Activated T-helper 9 cell treated with anti-CD3 and anti-CD28 coated beads, Interleukin-2, amount 50 U/mL, for 16 hours (primary cell): ENCODE measurements at places on chromosomes 3 and 15.

DNA sequence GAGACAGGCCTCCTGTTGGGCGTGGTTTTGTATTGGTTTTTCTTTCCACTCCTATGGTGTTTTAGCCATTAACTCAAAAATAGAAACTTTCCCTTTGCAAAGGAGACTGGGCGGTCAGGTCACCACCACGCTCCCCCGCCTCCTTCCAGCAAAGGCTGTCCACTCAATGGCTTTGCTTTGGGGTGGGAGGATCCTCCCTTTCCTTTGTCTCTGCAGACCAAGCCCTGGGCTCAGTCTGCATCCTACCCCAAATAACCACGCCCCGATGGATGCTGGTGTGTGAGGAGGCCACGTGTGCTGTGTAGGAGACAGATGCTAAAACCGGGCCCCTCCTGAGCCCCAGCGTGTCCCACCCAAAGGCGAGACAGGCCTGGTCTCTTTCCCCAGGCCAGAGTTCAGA lies 68.5 kb downstream of the GRIP2 start:
- DNase-seq, result no peak

DNA sequence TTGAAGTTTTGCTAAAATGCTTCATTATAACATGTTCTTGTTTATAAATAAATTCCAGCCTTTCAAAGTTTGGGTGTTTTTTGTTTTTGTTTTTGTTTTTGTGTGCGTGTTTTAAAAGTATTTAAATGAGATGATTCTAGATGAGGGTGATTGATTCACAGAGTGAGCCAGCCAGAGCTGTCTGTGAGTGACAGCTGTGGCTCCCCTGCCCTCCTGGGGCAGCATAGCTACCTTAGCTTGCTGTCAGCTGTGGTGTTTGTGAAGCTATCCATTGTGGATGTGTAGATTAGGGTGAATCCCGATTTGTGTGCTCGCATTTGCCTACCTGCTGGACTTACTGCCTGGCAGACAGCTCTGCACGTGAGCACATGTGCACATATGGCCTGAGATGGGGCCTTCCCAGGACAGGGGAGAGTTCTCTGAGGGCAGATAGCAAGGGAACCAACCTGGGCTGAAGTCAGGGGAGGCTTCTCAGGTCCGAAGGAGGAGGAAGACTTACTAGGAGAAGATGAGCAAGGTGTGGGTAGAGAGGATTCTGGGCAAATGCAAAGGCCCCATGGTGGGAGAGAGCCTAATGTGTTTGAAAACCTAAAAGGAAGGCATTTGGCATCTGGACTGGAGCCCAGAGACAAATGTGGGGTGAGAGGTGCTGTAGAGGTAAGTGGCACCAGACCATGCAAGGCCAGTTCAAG lies 124.2 kb downstream of the EEFSEC start:
- no peak for DNase-seq

DNA sequence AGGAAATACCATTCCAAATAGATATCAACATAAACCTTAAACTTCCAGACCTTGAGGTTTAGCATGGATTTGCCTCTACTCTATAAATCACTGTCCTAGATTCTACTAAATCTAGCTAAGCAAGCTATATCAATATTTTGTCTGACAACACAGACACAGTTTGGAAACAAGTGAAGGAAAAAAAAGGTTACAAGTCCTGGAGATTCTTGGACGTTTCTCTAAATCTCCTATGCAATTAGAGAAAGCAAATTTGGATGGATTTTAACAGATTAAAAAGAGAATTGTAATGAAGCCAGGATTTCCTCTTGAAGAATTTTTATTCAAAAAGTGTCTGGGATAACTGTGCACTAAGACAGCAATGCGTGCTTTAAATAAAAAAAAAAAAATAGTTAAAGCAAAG lies 441.1 kb upstream of the DPH6 start:
- DNase-seq, result no peak

DNA sequence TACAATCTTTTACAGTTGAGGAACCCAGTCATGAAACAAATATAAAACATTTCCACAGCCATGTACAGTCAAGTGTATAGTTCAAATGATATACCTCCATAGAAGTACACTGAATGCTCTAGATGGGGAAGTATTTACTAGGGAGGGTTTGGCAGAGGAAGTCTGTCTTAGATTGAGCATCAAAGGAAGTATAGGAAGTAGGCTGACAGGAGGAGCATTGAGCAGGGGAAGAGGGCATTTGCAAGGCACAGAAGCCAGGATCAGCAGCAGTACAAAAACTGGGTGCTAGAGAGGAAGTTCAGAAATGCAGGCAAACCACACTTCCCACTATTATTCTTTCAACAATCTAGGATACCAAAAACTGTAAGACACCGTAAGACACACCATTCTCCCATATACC lies 122.6 kb downstream of the ANO10 start:
- DNase-seq, result no peak

DNA sequence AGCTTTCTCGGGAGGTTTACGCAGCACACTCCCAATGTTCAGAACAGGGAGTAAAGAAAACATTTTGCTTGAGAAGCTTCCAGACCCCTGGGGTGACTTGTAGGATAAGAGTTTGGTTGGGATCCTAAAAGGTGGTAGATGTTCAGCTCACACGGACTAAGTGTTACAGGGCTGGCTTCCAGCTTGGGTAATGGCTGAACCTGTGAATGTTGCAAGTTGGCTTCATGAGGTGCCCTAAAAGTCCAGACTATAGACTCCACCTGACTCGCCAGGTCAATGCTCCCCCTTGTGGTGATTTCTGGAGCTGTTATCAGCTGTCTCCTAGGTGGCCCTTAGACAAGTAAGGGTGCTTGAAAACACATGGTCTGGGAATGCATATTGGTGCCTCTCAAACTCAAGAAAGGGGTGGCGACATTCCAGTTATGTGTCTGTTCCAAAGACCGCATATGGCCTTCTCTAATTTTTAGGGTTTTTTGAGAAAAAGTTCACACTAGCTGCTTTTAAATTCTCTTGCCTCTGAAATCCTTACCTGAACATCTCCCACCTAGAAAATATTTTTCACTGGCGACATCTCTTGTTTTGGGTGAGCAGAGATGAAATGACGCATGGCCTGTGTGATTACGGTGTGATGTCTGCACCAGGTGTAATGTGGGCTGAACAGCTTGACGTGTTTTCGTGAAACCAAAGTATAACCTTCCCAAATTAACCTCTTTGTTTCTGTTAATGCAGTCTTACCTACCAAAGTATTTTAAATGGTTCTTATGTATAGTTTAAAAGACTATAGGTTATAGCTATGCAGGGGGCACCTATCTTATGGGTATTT lies 175.7 kb upstream of the KBTBD8 start:
- DNase-seq, result peak; percentile 37

DNA sequence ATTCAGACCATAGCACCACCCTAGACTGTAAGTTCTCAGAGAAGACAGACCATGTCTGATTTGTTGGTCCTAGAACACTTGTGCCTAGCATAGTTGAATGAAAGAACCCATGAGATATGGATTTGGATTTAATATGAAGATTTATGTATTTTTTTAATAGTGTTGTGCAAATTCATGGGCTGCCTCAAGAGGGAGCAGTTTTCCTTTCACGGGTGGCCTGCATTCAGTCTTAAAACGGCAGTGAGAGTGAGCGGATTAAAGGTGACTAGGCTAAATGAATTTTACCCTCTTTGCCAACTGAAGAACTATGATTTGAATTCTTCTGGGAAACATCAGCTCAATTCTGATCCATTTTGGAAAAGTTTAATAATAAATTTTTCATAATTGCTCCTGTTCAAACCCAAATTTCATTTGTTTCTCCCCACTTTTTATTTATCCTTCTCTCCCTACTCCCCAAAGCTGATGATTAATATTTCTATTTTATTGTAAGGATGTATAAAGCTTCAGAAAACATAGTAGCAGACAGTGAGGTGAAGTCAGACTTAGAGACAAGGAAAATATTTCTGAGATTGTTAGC lies 67.3 kb downstream of the MORC1 start:
- DNase-seq, result no peak

GRCh38 chr15:89912145-89912673 lies 543 bp downstream of the ARPIN start:
- no peak for DNase-seq

DNA sequence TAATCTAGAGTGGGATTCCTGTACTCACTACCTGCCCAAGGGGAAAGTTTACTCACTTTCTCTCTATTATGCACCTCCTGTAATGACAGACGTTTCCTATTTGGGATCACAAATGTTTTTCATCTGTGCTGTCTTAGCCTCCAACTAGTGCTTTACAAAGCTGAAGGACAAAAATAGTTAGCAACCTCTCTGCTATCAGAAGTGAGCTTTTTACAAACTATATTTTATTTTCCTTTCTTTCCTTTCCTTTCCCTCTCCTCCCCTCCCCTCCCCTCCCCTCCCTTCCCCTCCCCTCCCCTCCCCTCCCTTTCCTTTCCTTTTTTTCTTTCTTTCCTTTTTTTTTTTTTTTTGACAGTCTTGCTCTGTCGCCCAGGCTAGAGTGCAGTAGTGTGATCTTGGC lies 130.8 kb downstream of the UNC13C start:
- DNase-seq, result no peak

DNA sequence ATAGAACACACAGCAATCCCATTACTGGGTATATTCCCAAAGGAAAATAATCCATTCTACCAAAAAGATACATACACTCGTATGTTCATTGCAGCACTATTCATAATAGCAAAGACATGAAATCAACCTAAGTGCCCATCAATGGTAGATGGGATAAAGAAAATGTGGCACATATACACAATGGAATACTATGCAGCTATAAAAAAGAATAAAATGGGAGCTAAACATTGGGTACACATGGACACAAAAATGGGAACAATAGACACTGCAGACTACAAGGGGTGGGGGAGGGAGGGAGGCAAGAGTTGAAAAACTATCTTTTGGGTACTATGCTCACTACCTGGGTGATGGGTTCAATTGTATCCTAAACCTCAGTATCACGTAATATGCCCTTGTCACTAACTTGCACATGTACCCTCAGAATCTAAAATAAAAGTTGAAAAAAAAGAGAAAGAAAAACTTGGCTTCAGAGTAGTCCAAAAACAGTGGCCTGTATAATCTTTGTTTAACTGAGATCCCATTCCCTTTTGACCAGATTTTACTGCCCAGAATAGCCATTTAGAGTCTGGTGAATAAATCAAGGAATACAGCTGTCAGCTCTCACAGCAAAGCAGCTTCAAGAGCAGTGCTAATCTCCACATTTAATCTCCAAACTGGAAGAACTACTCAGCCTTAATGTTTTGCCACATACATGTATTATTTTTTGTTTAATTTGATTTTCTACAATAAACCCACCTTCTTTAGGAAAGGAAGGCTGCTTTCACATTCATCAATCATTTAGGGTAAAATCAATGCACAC lies 54.5 kb upstream of the XRN1 start:
- no peak for DNase-seq

GRCh38 chr3:37457378-37458065 lies 283.1 kb upstream of the LRRFIP2 start:
- DNase-seq, result no peak

GRCh38 chr3:190119461-190120268 lies 1.0 kb downstream of the P3H2 start:
- DNase-seq, result no peak

DNA sequence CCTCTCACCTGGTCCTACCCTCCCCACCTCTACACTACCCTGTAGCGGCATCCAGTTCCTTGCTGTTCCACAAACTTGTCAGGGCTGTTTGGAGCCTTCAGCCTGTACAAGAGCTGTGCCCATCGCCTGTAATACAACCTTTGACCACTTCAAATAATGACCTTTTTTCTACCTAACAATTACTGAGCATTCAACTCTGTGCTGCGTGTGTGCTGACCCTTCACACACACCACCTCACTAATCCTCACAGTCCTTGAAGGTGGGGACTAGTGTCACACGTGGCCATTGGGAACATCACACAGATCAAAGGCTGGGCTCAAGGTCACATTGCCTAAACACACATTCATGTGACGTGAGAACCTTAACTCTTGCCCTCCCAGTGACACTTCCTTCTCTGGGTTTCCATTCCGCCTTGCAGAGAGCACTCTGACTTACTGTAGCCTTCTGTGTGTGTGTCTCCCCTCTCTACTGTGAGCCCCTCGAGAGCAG lies 3.1 kb downstream of the C3orf20 start:
- no peak for DNase-seq

- no peak for DNase-seq
These were observed 616.0 kb upstream of the TBL1XR1 start for GRCh38 chr3:177813322-177813721.

DNA sequence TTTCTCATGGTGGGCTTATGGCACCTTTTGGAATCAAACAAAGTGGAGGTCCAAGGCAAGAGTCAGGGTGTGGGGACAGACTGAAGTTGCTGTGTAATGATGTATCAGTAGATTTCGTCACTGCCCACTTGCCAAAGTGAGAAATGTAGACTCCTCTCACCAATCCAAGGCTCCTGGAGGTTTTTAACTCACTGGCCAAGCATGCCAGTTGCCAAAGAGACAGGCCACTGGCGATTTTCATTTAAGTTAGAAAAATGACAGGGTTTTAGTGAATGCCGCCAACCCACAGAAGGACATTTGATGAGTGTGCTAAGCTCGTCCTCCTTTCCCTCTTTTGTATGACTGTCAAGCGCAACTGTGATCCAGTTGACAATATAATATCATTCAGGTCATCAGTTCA lies 209.2 kb downstream of the FEZF2 start:
- DNase-seq, result no peak

GRCh38 chr3:121126033-121126706 lies 218.2 kb downstream of the STXBP5L start:
- DNase-seq, result no peak

DNA sequence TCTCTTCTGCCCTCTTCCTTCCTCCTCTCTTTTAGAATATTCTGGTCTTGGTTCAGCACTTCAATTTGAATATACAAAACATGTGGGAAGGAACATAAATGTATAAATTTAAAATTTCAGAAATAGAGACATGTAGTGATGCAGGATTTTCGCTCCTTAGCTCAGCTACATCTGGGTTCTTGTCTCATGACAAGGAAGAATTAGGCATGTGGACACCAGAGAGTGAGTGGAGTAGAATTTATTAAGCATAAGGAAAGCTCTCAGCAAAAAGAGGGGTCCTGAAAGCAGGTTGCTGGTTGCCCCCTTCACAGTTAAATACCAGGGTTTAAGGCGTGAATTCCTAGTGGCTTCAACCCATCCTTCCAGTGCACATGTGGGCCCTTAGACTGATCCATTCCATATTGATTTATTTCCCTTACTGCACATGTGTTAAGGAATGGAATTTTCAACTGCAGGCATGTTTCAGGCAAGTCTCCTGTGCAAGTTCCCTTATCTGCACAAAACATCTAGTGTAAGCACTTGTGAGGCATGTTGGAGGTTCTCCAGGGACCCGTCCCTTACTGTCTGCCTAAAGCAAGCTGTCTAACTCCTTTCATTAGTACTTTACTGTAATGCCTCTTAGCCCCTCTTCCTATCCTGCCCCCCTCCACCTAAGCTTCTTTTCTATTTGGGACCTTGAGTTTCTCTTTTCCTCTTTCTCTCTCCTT lies 133.2 kb upstream of the STRIT1 start:
- no peak for DNase-seq

- DNase-seq, result no peak
These were observed 110.8 kb downstream of the TNIK start for GRCh38 chr3:171349392-171349791.

DNA sequence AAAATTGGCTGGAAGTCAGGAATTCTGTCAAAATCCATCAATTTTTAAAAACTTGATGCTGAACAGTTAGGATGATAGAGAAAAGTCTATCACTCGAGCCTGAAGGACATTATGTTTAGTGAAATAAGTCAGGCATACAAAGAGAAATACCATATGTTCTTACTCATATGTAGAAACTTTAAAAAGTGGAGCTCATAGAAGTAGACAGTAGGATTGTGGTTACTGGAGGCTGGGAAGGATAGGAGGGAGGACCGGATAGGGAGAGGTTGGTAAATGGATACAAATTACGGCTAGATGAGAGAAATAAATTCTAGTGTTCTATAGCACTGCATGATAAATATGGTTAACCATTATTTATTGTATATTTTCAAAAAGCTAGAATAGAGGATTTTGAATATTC lies 389.5 kb upstream of the RASGRP1 start:
- no peak for DNase-seq

- no peak for DNase-seq
These were observed 82.8 kb downstream of the SSR3 start for GRCh38 chr3:156472150-156472549.
